Muscle of arm (tissue), 14 donors: ENCODE measurements at places on chromosomes 2 and 18.
A peak's percentile ranks its signal among the peaks of the same experiment; 100 is the strongest.

DNA sequence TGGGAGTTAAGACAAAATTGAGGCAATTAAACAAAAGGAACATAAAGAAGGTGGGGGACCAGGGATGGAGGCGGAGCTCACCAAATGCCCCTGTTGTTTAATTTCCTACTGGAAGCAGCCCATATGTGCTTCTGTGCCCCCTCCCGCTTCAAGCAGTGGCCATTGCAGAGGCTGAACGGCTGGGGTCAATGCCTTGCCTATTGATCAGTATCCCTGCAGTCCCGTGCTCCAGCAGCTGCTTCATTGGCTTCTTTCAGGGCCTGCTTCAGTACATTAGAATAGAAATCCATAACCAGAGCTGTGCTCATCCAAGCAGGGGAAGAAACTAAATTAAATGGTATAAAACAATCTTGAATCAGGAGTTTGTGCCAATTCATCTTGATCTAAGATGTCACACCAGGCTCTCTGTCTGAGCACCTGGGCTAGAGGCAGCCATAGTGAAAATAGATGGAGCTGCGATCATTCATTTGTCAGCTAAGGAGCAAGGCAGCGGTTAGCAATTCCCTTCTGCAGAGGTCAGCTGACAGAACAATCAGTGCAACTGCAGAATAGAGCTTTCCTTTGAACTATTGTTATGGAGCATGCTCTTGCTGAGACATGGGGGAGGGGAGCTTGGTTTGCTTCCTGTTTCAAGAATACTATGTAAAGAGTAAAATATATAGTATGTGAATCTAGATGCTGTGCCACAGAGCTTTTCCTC, 222.4 kb downstream of the WDR7 start:
- DNase-seq: peak; percentile 2

GRCh38 chr2:228102949-228103348, 78.5 kb downstream of the SPHKAP start:
- DNase-seq: no peak

DNA sequence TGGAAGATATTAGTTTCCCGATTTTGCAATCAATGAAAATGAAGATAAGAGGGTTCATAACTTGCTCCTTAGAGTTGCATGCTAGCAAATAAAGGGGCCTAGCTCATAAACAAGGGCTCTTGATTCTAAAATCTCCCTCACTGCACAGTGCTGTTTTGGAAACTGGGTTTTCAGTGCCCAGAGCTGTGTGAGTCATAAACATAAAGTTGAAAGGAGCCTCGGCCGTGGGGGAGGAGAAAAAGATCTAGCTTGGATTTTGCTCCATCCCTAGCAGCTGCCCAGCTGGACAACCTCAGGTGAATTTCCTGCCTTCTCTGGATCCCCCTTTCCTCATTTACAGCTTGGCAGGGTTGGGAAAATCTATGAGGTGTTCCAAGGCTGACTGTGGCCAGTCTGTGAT, 42.5 kb downstream of the LYPD1 start:
- no peak for DNase-seq

GRCh38 chr2:45647986-45648520, 3.4 kb upstream of the PRKCE start:
- no peak for DNase-seq

- DNase-seq: no peak
Observed at GRCh38 chr2:152173831-152174230, 1.7 kb downstream of the STAM2 start.

- no peak for DNase-seq
Observed at GRCh38 chr2:238922435-238922834, 74.5 kb downstream of the TWIST2 start.

DNA sequence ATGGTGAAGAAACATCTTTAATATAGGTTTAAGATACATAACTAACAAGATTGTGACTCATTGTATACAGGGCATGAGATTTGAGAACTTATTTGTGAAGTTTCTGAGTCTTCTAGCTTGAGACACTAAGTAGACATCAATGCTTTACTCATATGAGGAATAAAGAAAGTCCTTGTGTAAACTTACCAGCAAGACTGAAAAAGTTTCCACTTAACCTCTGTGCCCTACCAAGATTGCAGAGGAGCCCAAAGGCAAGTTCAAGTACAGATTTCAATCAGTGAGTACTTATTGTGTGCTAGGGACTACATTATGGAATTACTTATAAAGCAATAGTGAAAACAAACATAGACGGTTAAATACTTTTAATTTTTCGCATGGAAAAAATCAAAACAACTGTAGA, 1041.2 kb upstream of the CELF4 start:
- no peak for DNase-seq

DNA sequence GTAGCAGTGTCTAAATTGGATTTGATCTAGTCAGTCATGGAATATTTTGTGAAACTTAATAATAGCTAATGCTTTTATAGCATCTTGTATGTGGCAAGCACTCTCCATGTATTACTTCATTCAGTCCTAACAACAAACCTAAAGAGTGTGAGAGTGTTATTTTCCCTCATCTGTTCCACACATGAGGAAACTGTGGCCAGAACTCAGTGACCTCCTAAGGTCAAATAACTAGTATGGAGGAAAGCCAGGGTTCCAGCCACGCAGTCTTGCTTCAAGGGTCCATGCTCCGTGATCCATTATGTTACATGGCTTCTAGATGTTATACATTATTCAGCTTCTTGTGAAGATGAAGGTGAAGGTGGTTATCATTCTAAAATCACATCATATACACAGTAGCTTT, 45.5 kb downstream of the TWSG1 start:
- no peak for DNase-seq

- no peak for DNase-seq
Observed at GRCh38 chr2:222506230-222506935, 82.0 kb downstream of the SGPP2 start.

DNA sequence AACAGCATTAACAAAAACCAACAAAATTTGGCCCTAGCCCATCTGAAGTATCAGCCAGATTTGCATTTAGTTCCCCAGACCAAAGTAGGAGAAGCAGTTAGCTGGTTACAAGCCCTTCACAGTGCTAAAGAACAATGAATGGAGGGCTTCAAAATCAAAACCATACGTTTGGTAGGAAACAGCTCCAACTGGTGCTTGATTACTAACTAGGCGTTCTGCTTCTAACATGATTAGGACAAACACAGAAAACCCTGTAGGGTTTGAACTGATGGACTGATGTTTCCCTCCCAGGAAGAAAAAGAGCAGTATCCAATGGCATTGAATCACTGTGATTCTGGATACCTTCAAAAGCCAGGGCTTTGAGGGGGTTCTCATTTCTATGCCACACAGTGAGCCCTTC, 20.5 kb upstream of the STAT4 start:
- DNase-seq: peak; percentile 31

DNA sequence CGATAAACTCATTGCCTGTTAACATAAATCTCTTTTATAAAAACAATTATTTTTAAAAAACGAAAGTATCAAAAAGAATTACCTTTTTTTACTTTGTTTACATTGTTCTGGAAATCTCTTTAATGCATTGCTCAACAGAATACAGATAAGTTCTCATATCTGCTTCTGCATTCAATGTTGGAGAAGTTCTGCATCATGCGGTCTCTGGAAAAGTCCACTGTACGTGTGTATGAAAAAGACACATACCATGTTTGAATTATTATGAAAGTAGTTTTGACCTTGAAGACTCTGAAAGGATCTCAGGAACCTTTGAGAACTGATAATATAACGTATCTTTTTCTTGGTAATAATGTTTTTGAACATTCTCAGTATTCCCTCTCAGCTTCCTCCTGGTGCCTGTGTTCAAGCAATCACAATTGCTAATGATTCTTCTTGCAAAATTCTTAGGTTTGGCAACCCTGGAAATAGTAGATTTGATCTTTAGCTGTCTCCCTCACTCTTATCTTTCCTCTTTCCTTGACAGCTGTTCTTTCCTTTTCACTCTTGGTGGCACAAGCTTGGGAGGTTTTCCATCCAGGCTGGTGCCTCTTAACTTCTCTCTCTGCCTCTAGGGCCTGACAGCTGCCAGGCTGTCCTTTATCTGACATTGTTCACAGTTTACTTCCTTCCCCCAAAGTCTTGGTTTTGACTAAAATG, 12.4 kb upstream of the IL1R1 start:
- no peak for DNase-seq

DNA sequence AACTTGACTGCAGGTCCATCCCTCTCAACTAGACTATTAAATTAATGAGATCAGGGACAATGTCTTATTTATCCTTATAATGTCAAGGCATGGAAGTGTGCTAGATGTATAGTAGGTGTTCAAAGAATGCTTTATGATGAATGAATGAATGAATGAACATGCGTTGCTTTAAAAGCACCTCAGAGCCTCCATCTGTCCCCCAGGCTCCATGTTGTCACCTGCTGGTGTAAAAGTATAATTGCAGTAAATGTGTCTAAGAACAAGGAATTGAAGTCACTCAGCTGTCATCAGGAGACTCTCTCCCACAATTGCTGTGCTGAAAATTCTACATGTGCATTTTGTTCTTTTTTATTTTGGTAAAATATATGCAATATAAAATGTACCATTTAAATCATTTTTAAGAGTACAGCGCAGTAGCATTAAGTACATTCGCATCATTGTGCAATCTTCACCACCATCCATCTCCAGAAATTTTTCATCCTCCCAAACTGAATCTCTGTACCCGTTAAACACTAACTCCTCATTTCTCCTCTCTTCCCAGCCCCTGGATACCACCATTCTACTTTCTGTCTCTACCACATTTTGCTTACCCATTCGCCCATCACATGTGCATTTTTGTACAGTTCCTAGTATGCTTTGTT, 52.6 kb downstream of the GNAL start:
- DNase-seq: no peak

- no peak for DNase-seq
Observed at GRCh38 chr18:23702606-23703005, 13.4 kb downstream of the LAMA3 start.

GRCh38 chr18:13563390-13563805, 163.0 kb downstream of the FAM210A start:
- DNase-seq: no peak

DNA sequence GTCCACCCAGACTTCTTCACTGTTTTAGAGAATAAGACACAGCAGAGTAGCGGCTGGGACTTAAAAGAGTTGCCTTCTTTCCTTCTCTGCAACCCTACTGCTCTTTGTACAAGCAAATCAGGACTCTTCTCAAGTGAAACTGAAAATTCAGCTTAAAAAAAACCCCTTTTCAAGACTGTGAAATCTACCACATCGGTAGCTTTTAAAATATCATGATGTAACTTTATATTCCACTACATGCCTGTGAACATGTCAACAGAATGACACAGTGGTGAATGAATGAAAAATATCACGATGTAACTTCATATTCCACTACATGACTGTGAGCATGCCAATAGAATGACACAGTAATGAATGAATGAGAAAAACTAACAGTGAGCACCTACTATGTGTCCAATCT, 53.4 kb downstream of the TCF4 start:
- no peak for DNase-seq

GRCh38 chr2:109349503-109350465, 220.8 kb downstream of the SH3RF3 start:
- DNase-seq: no peak

- no peak for DNase-seq
Observed at GRCh38 chr2:197487385-197487784, 12.3 kb downstream of the HSPD1 start.

- no peak for DNase-seq
Observed at GRCh38 chr2:88827821-88828220, 136.3 kb downstream of the RPIA start.

- DNase-seq: no peak
Observed at GRCh38 chr18:35662293-35663062, 80.9 kb downstream of the GALNT1 start.
